ENCODE measurements at places on chromosomes 6 and 20.

- no peak for DNase-seq
- no peak overlapping the region for H3K27ac ChIP-seq
- no peak overlapping the region for H3K4me3 ChIP-seq
- no peaks in the 10 kb centered on the region for H3K36me3 ChIP-seq
Measured at GRCh38 chr20:23335521-23335920, 15.1 kb upstream of the NXT1 start.

- H3K4me3 ChIP-seq: no peak overlapping the region
- H3K36me3 ChIP-seq: no peaks in the 10 kb centered on the region
- no peak overlapping the region for H3K27ac ChIP-seq
- DNase-seq: no peak
- H3K4me1 ChIP-seq: peaks cover 6% of the 10 kb centered on the region
- peaks cover 5% of the 10 kb centered on the region for H3K27me3 ChIP-seq
Measured at GRCh38 chr6:159875194-159875593, 15.6 kb upstream of the MAS1 start.

DNA sequence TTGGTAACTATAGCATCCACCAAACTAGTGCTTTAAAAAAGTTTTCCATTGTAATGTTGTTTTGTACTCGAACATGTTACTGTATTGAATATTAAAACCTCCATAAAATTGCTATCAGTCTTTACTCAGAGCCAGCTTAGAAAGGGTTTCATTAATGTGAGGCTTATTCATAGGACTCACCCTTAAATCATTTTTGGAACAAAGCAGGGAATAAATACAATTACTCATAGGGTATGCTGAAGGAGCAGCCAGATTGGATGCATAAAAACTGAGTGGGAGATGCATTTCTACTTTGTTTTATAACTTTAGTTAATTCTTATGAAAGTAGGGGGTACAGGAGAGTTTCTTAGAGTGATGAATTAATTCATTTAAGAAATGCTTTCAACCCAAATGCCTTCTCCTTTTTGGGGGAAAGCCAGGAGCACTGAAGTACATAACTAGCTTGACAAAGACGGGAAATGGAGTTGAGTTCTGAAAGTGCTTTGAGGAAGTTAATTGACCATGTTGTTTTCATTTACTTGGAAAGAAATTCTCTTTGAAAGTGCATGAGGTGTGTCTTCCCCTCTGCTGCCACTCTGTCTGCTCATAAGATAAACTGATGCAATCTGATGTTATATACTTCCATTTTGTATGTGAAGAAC is 90.3 kb downstream of the RNF144B start:
- no peak for DNase-seq
- peaks cover 2% of the 10 kb centered on the region for H3K27me3 ChIP-seq
- no peak overlapping the region for H3K27ac ChIP-seq
- no peak overlapping the region for H3K4me3 ChIP-seq

GRCh38 chr6:87100216-87100615 is 5.3 kb upstream of the CGA start:
- no peak overlapping the region for H3K27ac ChIP-seq
- no peak overlapping the region for H3K4me3 ChIP-seq
- peaks cover 4% of the 10 kb centered on the region for H3K27me3 ChIP-seq
- H3K4me1 ChIP-seq: no peaks in the 10 kb centered on the region
- DNase-seq: no peak

DNA sequence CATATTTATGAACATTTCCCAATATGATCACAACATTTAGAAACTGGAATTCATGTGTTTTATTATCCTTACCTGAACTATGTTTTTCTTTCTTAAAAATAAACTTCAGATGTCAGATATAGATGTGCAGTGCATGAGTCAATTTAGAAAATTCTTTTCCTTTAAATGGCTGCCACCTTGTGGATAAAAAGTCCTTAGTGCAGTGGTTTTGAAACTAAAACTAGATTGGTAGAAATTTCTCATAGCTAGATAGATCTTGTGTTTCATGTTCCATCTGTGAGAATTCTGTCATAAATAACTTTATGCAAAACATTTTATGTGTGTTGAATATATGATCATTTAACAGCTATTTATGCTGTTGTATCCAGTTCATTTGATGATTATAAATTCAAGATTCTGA is 134.9 kb downstream of the KLHL32 start:
- DNase-seq: no peak
- no peak overlapping the region for H3K4me3 ChIP-seq
- no peaks in the 10 kb centered on the region for H3K27me3 ChIP-seq
- no peak overlapping the region for H3K27ac ChIP-seq

DNA sequence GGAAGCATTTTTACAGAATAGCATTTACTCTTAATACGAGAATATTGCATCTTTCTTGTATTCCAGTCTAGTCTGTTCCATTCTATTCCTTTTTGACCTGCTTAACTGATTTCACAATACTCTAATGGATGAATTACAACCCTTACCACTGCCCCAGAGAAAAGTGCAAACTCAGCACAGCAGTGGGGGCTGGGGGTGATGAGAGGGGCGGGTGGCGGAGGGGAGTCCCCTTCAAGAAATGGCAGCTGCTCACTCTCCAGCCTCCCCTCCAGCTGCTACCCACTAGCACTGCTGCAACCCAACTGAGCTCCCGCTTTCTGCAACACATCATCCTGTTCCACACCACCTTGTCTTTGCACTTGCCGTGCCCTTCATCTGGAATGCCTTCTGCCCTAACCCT is 30.1 kb downstream of the PIM1 start:
- no peak overlapping the region for H3K27ac ChIP-seq
- no peak overlapping the region for H3K4me3 ChIP-seq
- DNase-seq: no peak
- no peaks in the 10 kb centered on the region for H3K27me3 ChIP-seq
- H3K36me3 ChIP-seq: no peaks in the 10 kb centered on the region
- H3K4me1 ChIP-seq: peaks cover 39% of the 10 kb centered on the region

DNA sequence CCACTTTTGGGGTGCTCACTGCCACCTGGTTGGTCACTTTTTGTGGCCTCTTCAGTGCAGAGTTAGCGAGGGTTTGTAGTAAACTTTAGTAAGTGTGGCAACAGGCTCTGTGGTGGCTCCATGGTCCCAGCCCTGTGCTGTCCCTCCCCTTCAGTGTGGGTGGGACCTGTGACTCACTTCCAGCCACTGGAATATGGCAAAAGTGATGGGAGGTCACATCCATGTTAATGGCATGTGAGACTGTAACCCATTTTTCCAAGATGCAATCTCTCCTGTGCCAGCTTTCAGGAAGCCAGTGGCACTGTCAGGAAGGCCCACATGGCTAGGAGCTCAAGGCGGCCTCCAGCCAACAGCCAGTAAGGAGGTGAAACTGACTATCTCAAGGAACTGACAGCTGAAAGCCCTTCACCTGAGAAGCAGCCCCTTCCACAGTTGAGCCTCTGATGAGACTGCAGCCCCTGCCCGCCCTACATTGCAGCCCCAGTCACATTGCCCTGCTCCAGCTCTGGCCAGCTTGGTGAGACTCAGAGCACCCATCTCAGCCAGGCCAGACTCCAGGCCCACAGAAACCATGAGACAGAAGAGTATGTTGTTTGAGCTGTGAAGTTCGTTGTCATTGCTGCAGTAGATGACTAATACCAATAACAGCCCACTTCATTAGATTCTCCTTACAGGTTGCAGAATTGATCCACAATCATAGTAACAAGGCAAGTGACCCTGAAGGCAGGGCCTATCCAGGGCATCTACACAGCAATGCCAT is 13.1 kb upstream of the CST7 start:
- no peak for DNase-seq
- H3K4me1 ChIP-seq: peaks cover 19% of the 10 kb centered on the region
- H3K27ac ChIP-seq: peak overlapping the region; percentile 33
- no peaks in the 10 kb centered on the region for H3K27me3 ChIP-seq
- H3K4me3 ChIP-seq: no peak overlapping the region

DNA sequence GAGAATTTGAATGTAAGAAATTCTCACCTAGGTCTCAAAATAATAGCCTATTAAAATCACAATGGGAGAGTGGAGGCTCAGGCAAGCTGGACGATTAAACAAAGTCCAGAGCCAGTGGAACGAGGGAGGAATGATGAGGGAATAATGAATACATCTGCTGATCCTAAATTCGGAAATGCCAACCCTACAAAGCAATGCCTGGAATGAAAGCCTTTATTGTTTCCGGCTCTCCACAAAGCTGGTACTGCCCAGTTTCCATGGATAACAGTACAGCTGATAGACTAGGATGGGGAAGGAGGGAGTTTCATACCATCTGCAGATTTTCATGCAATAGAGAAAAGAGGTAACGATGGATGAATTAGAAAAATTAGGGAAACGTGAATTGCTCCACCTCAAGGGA is 356.1 kb downstream of the CBLN4 start:
- H3K27ac ChIP-seq: no peak overlapping the region
- no peaks in the 10 kb centered on the region for H3K4me1 ChIP-seq
- no peak for DNase-seq
- H3K36me3 ChIP-seq: no peaks in the 10 kb centered on the region

DNA sequence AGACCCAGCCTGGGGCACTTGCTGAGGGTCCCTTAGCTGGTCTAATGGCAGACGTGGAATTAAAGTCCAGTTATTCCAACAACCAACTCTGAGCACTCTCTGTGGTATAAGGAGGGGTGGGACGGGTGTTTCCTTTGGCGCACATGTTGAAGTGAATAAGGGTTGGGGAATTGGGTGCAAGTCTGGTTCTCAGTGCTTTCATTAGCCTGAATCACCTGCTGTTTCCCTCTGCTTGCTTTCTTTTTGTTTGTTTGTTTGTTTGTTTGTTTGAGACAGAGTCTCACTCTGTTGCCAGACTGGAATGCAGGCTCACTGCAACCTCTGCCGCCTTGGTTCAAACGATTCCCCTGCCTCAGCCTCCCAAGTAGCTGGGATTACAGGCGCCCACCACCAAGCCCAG is 110.1 kb downstream of the TNFAIP3 start:
- H3K27ac ChIP-seq: peak overlapping the region; percentile 96
- no peaks in the 10 kb centered on the region for H3K36me3 ChIP-seq
- DNase-seq: no peak
- peaks cover 45% of the 10 kb centered on the region for H3K4me1 ChIP-seq
- no peak overlapping the region for H3K4me3 ChIP-seq

DNA sequence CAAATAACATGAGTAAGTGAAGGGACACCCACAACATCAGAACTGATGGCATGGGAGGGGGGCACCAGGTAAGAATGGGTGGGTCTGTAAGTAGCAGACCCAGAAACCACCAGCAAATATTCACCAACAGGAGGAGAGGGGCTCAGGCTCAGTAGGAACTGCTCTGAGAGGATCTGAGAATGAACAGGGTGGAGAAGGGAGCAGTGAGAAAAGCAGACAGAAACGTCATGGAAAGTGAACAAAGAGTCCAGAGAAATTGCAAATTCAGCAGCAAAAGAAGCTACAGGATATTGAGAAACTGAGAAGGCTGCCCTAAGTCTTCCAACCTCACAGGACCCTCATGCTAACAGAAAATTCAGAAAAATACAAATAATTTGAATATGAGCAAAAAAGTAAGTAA is 121.3 kb downstream of the KIF16B start:
- no peak overlapping the region for H3K4me3 ChIP-seq
- peaks cover 5% of the 10 kb centered on the region for H3K4me1 ChIP-seq
- no peak overlapping the region for H3K27ac ChIP-seq
- no peak for DNase-seq
- peaks cover 27% of the 10 kb centered on the region for H3K36me3 ChIP-seq

DNA sequence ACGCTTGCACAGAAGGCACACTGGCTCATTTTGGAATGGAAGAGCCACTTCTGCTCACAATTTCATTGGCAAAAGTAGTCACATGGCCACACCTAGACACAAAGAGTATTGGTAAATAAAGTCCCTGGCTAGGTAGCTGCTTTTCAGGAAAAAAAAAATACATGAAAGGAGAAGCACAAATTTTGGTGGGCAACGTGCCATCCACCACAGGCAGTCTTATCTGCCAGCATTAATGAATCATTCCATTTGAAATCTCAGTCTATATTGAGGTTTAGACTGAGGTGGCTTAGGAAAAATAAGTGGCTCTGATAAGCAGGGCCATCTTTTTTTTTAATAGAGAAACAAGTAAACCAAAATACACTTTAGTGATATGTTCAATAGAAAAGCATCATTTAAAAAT is 44.3 kb downstream of the ADGRB3 start:
- DNase-seq: no peak
- no peak overlapping the region for H3K4me3 ChIP-seq
- no peaks in the 10 kb centered on the region for H3K27me3 ChIP-seq
- no peaks in the 10 kb centered on the region for H3K36me3 ChIP-seq
- no peak overlapping the region for H3K27ac ChIP-seq
- H3K4me1 ChIP-seq: no peaks in the 10 kb centered on the region

DNA sequence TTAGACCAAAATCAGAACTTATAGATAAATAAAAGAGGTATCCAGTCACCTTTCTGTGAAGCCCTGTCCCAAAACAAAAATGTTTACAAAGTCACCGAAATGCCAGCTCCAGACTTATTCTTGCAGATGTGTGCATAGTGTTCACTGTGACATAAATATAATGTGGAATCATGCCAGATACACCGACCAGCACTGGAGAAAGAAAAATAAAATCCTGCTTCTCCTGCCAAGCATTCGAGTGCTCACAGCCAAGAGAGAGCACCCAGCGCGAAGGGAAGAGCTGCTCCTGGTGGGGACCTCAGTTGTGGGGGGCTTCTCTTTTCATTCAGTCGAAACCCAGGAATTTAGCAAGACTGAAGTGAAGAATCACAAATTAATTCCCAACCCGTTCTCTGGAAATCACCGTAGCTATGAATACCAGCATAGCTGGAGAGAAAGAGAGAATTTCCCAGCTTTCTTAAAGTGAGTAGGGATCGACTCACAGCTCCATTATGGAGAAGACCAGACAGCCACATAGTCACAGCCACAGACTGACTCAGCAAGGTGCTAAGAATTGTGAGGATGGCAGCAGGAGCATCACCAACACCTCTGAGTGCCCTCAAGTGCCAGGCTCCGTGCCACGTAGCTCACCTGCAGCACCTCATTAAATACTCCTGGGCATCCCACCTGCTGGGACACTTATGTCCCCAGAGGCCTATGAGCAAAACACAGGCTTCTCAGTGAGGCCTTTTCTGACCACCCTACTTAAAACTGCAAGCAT is 33.2 kb downstream of the BFSP1 start:
- no peaks in the 10 kb centered on the region for H3K4me1 ChIP-seq
- no peaks in the 10 kb centered on the region for H3K36me3 ChIP-seq
- H3K27me3 ChIP-seq: no peaks in the 10 kb centered on the region
- no peak overlapping the region for H3K4me3 ChIP-seq
- DNase-seq: no peak
- H3K27ac ChIP-seq: peak overlapping the region; percentile 35

Data from naive thymus-derived CD8-positive, alpha-beta T cell (primary cell).